NCI-H1694 treated with DMSO at 0.1 percent for 48 hours (cell line): ENCODE measurements at places on chromosomes 1 and 21.

DNA sequence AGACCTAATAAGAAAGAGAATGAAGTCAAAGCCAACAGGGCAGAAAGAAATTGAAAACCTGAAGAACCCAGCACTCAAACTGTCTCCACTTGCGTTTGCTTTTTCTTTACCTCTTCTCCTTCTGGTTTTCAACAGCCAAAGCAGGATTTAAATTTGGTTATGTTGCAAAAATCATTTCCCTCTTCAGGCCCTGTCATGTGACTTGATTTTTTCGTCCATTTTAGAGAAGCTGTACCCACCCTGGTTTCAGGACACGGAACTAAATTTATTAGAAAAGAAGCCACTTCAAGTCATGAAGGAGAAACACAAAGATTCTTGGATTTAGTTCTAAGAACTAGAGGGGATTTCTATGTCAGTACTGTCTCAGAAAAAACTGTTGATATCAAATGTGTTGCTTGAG lies 1.0 kb upstream of the SYNJ1 start:
- DNase-seq = no peak

DNA sequence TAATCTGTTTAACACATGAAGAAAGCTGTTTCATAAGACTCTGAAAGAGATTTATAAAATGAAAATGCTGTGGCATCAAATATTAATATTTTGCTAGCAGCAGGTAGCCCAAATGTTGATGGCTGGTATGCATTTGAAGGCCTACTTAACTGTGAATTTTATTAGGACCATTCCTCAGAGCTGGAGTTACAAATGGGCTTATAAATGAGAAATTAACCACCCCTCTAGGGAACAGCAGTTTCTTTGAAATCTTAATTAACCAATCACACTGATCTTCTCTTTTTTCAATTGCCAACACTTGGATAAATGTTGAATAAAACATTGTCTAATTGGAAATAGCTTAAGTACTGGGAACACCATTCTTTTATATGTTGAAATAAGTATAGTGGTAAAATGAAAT lies 129.9 kb downstream of the GPR52 start:
- DNase-seq = no peak

DNA sequence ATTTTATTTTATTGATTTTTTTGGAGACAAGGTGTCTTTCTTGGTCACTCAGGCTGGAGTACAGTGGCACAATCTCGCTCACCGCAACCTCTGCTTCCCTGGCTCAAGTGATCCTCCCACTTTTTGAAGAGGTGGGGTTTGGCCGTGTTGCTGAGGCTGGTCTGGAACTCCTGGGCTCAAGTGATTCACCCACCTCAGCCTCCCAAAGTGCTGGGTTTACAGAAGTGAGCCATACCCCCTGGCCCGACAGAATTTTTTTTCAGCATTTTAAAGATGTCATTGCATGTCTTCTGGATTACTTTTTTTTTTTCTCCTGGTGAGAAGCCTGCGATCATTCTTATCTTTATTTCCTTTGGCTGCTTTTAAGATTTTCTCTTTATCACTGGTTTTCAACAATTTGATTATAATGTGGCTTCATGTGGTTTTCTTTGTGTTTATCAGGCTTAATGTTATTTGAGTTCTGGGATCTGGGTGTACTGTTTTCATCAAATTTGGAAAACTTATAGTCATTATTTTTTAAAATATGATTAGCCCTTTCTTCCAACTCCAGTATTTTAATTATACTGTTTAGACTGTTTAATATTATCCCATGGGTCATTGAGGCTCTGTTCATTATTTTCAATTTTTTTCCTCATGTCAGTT lies 23.1 kb upstream of the PTBP2 start:
- DNase-seq = no peak

GRCh38 chr1:166843769-166844596 lies 4.7 kb downstream of the POGK start:
- no peak for DNase-seq

GRCh38 chr1:156809711-156810366 lies 6.8 kb downstream of the SH2D2A start:
- no peak for DNase-seq

DNA sequence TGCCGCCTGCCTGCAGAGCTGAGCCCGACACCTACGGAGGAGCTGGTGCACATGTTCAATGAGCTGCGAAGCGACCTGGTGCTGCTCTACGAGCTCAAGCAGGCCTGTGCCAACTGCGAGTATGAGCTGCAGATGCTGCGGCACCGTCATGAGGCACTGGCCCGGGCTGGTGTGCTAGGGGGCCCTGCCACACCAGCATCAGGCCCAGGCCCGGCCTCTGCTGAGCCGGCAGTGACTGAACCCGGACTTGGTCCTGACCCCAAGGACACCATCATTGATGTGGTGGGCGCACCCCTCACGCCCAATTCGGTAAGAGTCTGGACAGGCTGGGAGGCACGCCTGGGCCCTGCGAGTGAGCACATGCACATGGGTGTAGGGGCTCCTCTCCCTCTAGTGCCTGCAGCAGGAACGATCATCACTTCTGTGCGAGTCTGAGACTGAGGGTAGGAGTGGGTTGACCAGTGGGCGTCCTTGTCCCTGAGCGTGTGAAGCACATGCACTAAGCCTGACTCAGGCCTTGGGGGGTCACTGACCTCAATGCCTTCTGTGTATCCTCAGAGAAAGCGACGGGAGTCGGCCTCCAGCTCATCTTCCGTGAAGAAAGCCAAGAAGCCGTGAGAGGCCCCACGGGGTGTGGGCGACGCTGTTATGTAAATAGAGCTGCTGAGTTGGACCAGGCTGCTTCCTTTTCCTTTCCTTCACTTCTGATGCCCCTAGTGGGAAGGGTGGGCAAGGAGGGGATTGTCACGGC lies 6.9 kb downstream of the DMAP1 start:
- DNase-seq = no peak

GRCh38 chr1:155263067-155263466 lies 907 bp upstream of the SCAMP3 start:
- no peak for DNase-seq

DNA sequence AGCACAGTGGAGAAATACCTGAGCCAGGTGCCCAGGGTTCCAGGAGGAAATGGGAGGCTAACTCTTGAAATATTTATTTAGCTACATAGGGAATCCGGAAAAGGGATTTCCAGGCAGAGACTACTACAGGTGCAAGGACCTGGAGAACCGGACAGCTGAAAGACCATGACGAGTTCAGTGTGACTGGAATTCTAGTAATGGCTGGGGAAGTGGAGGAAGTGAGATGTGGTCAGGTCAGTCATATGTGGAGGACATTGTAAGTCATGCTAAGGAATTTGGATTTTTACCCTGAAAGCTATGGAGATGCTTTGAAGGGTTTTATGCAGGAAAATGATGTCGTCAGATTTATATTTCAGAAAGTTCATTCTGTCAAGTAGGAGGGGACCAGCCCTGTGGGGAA lies 1.8 kb downstream of the CAP1 start:
- DNase-seq = no peak

DNA sequence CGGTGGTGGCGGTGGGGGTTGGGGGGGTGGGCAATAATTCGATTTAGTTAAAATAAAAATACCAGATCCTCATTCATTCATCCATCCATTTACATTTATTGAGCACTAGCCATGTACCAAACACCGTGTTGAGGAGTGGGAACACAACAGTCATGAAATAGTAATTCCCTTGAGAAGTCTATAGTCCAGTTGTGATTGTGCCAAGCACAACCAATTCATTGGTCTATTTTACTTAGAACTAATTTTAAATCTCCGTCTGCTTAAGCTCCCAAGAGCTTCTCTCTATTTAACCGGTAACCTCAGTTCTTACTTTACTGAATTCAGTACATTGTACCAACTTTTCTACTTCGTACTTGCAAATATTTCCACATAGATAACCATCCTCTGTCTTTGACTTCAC lies 38.4 kb downstream of the WARS2 start:
- no peak for DNase-seq

- peak; percentile 76 for DNase-seq
These were observed 34.9 kb upstream of the SCYL3 start for GRCh38 chr1:169928438-169929209.

- DNase-seq = no peak
These were observed 62.6 kb upstream of the DENND1B start for GRCh38 chr1:197837911-197838310.
